Esophagus squamous epithelium (tissue), 5 donors: ENCODE measurements at places on chromosomes 7 and 10. TPM values are rescaled to one million over a fixed set of nuclear protein-coding genes. Genes with fewer than 3 reads are reported as not detected.

The PDE6C gene
- not detected for total RNA-seq

The AKR1E2 gene
- total RNA-seq = 23.1 TPM

The MBL2 gene
- total RNA-seq = not detected

The CAV1 gene
- 100 TPM for total RNA-seq

The CADPS2 gene
- total RNA-seq = 2.2 TPM

The NPSR1 gene
- total RNA-seq = not detected

The FOXI2 gene
- 1.5 TPM for total RNA-seq

The OGDH gene
- total RNA-seq = 68.9 TPM

The SPDYE2 gene
- total RNA-seq = not detected

The CLEC2L gene
- total RNA-seq = not detected

The LIPF gene
- total RNA-seq = not detected

The FAM25A gene
- total RNA-seq = 371 TPM

The ERVW-1 gene
- total RNA-seq = not detected

The FMC1 gene
- total RNA-seq = 12.6 TPM

The CALY gene
- total RNA-seq = not detected

The FAM180A gene
- total RNA-seq = 5.0 TPM

The C7orf25 gene
- total RNA-seq = 4.8 TPM

The PRKAG2 gene
- total RNA-seq = 11.6 TPM

The ENO4 gene
- not detected for total RNA-seq

The KCNMA1 gene
- total RNA-seq = 7.5 TPM

The CCNY gene
- total RNA-seq = 30.9 TPM

The LIPA gene
- total RNA-seq = 25.2 TPM

The SIRT1 gene
- total RNA-seq = 7.6 TPM

The CFAP46 gene
- 0.92 TPM for total RNA-seq

The TAC1 gene
- not detected for total RNA-seq

The AS3MT gene
- 4.4 TPM for total RNA-seq

The IGF2BP3 gene
- total RNA-seq = 1.3 TPM

The CALML3 gene
- total RNA-seq = 799 TPM

The PTPRN2 gene
- 0.57 TPM for total RNA-seq

The SPDYE1 gene
- total RNA-seq = not detected

The AKR1C1 gene
- 166 TPM for total RNA-seq

The GBX1 gene
- total RNA-seq = not detected

The PRXL2A gene
- 185 TPM for total RNA-seq

The PLEKHS1 gene
- not detected for total RNA-seq

The MNX1 gene
- total RNA-seq = 0.47 TPM

The ZDHHC4 gene
- total RNA-seq = 17.8 TPM

The TBX20 gene
- total RNA-seq = not detected

The EPO gene
- not detected for total RNA-seq

The EN2 gene
- not detected for total RNA-seq

The AGAP3 gene
- 68.6 TPM for total RNA-seq

The GPR37 gene
- 6.0 TPM for total RNA-seq

The CALHM3 gene
- total RNA-seq = not detected

The PODXL gene
- 22.3 TPM for total RNA-seq
